ENCODE measurements at places on chromosomes 1 and 21.
A peak's percentile ranks its signal among the peaks of the same experiment; 100 is the strongest.

- no peak for DNase-seq
Measured at GRCh38 chr21:32481875-32482408, 69.4 kb downstream of the EVA1C start.

- no peak for DNase-seq
Measured at GRCh38 chr1:234550341-234551031, 59.5 kb downstream of the IRF2BP2 start.

GRCh38 chr21:29726044-29726443 is 213.8 kb downstream of the GRIK1 start:
- DNase-seq: no peak

DNA sequence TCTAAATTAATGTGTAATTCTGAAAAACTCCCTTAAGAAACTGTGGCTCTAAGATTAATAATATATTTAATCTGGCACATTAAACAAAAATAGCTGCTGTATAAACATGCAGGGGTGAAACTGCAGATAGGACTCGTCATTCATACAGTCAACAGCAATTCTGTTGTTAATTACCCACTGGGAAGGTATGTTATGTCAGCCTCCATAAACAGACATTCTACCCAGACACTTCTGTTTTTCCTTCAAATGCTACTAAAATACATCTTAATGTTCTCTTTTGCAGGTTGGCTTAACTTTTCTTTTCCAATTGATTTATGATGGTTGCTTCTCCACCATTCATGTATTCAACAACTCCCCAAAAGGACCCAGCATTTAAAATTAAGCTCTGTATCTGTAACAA is 165.6 kb downstream of the SIPA1L2 start:
- no peak for DNase-seq

DNA sequence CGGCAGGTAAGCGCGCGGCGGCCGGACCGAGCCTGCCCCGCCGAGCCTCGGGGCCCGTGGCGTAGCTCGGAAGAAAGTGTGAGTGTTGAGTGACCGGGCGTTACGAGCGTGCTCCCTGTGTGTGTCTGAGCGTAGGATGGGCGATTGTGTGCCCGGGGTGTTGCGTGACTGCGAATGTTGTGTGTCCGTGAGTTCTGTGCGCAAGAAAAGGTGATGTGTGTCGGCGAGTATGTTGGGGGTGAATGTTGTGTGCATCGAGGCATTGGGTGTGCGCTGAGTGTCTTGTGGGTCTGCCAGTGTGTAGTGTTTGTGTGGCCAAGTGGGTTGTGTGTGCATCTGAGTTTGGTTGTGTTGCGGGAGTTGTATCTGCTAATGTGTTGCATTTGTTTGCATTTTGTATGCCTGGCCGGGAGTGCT is 398 bp downstream of the PTPRU start:
- DNase-seq: peak; percentile 21

DNA sequence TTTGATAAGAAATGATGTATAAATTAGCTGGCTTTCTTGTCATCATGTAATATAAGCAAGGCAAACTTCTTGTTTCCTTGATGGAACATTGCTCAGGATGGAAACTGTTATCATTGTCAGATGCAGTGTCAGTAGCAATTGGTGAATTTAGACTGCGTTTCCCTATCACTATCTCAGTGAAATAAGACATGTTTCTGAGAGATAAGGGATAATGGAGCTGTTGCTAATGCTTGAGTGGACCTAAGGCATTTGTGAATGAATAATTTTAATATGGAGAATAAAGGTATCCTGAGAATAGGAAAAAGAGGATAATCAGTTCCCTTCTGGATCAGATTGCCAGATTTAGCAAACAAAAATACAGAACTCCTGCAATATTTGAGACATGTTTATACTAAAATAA is 160.9 kb downstream of the HLX start:
- DNase-seq: no peak

DNA sequence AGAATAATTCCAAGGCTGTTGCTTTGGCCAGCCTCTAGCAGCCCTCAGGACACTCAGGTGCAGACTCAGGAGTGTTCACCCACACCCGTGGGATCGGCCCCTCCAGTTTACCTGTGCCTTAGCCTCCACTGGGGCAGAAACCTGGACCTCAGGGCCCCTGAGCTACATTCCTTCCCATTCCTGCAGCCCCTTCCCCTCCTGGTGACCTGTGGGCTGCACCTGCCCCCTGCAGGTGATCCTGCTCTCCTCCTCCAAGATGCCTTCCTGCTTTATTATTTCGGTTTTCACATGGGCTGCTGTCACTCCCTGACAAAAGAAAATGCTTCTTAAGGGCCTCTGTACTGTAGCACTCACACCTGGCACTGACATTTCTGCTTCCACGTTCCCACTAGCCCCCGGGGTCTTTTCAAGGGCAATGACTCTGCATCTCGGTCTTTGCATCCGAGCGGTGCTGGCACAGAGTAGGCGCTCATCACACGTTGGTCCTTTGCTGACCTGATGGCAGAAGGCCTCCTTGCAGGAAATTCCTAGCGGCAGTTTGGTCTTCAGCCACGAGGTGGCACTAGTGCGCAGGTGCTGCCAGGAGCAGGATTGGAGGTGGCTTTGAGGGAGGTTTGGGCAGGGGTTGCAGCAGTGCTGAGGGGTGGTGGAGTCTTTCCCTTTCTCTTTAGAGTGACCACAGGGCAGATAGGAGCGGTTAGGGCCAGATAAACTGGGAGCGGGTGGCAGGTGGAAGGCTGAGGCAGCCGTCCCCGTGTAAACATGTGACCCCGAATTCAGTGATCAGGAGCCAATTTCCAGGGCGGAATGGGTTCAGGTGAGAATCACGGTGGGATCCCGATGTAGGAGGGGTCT is 25.3 kb upstream of the ETV3 start:
- DNase-seq: peak; percentile 53

- DNase-seq: no peak
Measured at GRCh38 chr21:43299441-43300277, 127.3 kb downstream of the SIK1 start.

DNA sequence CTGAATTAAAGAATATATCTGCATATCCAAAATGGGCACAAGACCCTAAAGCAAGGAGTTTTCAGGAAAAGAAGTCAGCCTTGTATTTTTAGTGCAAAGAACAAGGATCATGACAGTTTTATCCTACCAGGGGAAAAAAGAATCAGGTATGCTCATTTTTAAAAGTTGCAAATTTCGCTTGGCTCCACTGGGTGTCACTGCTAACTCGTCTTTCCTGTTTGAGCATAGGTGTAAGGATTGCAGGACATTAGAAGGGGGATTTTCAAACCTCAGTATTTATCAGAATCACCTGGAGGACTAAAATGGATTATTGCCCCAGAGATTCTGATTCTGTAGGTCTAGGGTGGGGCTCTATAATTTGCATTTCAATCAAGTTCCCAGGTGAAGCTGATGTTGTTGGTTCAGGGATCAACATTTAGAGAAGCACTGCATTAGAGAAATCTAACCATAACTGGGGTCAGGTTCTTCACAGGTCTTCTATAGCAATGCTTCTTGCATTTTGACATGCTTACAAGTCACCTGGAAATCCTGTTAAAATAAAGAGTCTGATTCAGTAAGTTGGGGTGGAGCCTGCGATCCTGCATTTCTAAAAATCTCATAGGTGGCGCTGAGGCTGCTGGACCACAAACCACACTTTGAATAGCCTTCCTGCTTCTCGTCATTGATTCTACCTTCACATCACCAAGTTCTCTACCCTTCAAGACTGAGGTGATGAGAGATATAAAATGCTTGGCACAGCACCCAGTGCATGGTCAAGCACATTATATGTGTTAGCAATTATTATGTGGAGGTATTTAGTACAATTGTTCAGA is 39.6 kb downstream of the NUF2 start:
- peak; percentile 32 for DNase-seq

DNA sequence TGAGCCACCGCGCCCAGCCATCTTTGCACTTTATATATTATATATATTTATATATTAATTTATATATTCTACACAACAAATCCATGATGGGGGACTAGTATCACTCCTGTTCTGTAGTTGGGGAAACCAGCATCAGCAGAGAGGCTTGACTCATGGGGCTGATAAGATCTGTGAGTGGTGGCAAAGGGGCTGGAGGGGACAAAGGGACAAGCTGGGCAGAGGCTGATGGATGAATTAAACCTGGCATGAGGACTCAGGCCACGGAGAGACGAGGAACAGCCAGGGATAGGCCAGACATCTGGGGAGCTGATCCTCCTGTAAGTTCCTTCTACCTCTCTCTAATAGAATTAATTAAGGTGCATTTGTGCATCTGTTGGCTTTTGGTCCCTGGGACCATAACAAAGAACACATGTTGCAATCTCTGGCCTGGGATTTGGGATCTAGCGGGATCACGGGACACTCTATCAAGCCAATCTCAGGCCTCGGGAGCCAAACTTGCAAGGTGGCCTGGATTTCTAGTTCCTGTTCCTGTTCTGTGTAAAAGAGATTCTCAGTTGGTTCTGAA is 7.6 kb downstream of the CNR2 start:
- DNase-seq: no peak

DNA sequence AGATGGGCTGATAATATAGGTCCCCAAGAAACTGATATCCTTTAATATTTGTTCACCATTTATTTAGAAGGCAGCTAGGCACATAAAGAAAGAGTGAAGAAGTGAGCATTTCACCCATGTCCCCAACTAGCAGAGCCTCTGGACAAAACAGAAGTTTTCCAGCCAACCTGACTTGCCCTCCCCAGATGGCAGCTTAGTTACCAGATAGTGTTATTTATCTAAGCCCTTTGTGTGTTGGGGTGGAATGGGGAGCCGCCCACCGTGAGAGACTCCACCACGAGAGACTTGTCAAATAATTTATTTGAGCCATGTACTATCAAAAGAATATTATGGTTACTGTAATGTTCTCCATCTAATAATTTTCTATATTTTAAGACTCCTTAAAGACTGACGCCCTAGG is 54.9 kb upstream of the C1orf198 start:
- DNase-seq: no peak

DNA sequence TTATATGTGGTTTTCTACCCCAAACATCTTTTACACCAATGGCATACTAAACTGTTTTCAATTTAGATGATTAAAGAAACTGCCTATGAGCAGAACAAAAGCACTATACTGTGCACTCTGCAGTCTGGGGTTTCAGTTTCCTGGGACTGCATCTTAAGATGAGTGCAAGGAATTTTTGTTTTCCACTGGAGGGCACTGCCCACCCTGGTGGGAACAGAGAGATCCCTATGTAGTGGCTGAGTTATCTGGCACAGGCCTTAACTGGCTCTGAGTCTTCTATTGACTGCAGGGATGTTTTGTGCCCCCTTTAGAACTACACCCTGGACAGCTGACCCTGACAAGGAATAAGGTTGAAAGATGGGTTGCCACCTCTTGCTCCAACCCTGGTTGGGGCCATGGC is 12.0 kb downstream of the PROK1 start:
- no peak for DNase-seq

- DNase-seq: no peak
Measured at GRCh38 chr1:38512789-38513188, 346.8 kb downstream of the RRAGC start.

DNA sequence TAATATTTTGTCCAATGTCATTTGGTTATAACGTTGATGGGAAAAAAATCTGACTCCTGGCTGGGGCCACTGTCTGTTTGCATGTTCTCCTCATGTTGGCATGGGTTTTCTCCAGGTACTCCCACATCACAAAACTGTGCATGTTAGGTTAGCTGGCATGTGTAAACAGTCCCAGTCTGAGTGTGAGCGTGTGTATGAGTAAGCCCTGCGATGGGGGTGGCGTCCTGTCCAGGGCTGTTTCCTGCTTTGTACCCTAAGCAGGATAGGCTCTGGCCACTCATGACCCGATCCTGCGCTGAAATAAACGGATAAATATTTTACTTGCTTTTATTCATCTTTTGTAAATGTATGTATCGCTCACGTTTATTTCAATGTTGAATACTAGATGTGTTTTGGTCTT is 13.5 kb downstream of the EFCAB14 start:
- peak; percentile 79 for DNase-seq

GRCh38 chr1:209723756-209724693 is 19.4 kb downstream of the HSD11B1 start:
- no peak for DNase-seq

- no peak for DNase-seq
Measured at GRCh38 chr1:94014635-94015488, 105.6 kb upstream of the GCLM start.

DNA sequence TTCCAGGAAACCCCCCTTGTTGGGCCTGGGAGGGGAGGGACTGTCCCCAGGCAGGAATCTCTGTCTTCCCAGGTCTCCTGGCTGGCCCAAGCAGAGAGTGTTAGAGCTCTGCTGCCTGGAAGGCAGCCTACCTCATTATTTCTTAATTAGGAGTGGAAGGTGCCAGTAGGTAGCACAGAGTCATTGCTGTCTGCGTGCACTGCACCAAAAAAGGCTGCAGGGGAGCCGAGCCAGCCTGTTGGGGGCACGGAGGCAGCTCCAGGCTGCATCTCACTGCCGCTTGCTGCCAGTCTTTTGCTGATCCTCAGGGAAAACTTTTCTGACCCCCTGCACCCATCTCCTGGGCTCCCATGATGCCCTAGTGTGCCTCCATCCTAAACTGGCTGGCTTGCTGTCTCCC is 58.1 kb downstream of the LRRN2 start:
- no peak for DNase-seq

- DNase-seq: no peak
Measured at GRCh38 chr21:39094847-39095579, 88.2 kb downstream of the PSMG1 start.

- no peak for DNase-seq
Measured at GRCh38 chr1:109427171-109427467, 871 bp upstream of the PSMA5 start.

- DNase-seq: no peak
Measured at GRCh38 chr1:235708390-235708962, 58.9 kb upstream of the GNG4 start.

GRCh38 chr1:184649451-184649888 is 105.2 kb downstream of the EDEM3 start:
- DNase-seq: no peak

DNA sequence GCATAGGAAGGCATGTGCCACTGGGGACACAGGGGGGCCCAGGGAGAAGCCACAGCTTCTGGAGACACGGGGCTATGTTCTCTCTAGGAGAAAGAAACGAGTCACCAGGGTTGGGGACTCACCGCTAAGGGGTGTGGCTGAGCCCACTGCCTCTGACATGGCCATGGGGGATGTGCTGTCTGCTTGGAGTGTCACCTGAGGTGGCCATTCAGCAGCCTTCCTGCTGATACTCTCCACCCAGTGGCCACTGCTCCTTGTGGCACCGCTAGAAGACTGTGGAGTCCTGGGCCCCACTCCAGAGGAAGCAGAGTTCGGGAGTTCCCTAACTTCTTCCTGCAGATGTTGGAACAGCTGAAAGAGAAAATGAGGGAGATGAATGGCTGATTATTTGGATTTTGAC is 91.2 kb upstream of the SLC45A1 start:
- DNase-seq: peak; percentile 25

- no peak for DNase-seq
Measured at GRCh38 chr21:31445137-31445536, 101.1 kb upstream of the TIAM1 start.

GRCh38 chr21:35529171-35529863 is 480.2 kb upstream of the RUNX1 start:
- DNase-seq: no peak

GRCh38 chr1:93080179-93080823 is 1.2 kb downstream of the MTF2 start:
- DNase-seq: peak; percentile 80

DNA sequence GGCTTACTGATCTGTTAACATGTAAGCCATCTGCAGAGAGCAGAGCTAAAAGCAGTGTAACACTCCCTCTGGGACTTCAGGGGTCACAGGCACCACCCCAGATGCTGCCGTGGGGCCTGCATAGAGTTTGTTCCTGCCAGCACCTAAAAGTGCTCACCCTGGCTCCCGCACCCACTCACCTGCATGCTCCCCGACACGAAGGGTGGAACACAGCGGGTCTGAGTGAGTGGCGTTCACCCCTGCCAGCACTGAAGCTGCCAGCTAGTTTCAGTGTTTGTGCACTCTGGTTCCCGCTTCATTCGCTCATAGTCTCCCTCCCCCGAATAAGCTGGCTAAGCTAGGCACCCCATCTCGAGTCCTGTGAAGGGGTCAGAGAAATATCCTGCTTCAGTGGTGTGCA is 1681.0 kb downstream of the NCAM2 start:
- DNase-seq: no peak

Measured in lung microvascular endothelial cell (primary cell).